ENCODE measurements at places on chromosomes 12 and 14. TPM values are rescaled to one million over a fixed set of nuclear protein-coding genes. Genes with fewer than 3 reads are reported as not detected.

DYNLL1 gene
- 93.5 TPM for total RNA-seq

LMBR1L gene
- 60.1 TPM for total RNA-seq

MTERF2 gene
- 5.2 TPM for total RNA-seq

GABARAPL1 gene
- 4.9 TPM for total RNA-seq

GPR84 gene
- 1.2 TPM for total RNA-seq

DCN gene
- not detected for total RNA-seq

RND1 gene
- total RNA-seq = 7.4 TPM

OR8S1 gene
- total RNA-seq = not detected

ADIPOR2 gene
- 34.8 TPM for total RNA-seq

UBE2N gene
- 143 TPM for total RNA-seq

TAS2R43 gene
- total RNA-seq = not detected

TMEM63C gene
- total RNA-seq = 0.31 TPM

WIF1 gene
- total RNA-seq = not detected

WSCD2 gene
- total RNA-seq = not detected
